ENCODE measurements at places on chromosomes 5 and 9.

- no peak for DNase-seq
These were observed 1.4 kb downstream of the SLC34A3 start for GRCh38 chr9:137232101-137232500.

DNA sequence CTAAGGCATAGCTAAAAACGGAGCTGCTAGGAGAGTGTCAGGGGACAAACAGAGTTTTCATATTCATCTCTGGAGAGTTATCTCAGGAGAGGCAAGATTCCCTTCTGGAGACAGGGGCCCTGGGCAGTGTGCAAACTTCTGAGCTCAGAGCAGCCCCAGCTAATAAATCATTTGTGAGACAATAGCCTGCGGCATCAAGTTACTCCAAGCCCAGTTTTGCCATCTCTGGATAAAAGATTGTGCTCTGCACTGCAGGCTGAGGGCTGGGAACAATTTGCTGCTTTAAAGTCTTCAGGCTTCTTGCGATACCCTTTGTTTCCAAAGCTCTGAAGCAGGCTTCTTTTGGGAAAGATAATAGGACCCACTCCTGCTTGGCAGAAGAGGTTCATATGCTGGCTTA lies 164.3 kb upstream of the BRINP1 start:
- DNase-seq = no peak

GRCh38 chr9:86598411-86599239 lies 244.4 kb upstream of the TUT7 start:
- no peak for DNase-seq

DNA sequence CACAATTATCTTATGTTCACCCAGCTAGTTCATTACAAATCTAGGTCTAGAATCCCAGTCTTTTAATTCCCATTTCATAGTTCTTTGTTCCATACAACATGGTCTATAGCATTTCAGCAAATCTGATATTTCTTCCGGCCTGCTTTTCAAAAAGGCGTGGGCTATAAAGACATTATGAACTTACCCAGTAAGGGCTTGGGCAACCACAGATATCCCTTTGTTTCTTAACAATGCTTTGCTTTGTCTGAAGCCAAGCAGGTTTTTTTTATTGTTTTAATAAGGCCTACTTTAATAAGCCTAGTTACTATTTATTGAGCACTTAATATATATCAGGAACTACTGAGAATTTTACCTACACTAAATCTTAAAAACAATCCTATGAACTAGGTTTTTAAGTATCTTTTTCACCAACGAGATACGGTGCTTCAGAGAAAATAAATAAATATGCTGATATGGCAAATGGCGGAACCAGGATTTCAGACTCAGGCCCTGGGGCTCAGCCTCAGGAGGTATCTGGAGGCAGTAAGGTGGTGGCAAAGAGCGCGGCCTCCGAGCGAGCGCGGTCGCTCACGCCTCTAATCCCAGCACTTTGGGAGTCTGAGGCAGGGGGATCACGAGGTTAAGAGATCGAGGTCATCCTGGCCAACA lies 29.7 kb downstream of the PCA3 start:
- DNase-seq = no peak

DNA sequence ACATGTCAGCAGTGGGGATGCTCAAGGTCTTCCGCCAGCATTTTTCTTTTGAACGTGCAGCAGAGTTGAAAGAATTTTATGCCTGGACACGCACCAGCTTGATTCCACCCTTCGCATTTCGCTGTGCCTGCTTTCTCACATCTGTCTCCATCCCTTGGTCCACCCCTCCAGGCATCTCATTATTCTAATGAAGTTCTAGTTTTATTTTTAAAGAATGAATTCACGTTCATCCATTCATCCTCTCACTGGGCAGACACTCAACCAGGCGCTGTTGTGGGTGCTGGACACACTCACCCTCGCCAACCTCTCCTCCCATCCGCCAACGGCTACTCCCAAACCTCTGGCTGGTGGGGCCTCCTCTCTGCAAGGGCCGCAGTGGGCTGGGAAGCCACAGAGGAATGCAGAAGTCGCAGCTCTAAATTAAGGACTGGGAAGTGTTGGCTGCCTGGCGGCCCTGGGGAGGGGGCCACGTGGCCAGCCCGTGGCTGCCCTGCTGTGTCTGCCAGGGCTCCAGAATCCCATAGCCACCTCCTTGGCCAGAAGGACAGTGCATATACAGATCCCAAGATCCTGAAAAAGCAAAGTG lies 6.7 kb downstream of the SUSD3 start:
- DNase-seq = no peak

GRCh38 chr5:2276101-2276500 lies 393.4 kb upstream of the IRX4 start:
- DNase-seq = no peak

GRCh38 chr5:170478306-170478705 lies 25.5 kb upstream of the KCNIP1 start:
- DNase-seq = no peak

DNA sequence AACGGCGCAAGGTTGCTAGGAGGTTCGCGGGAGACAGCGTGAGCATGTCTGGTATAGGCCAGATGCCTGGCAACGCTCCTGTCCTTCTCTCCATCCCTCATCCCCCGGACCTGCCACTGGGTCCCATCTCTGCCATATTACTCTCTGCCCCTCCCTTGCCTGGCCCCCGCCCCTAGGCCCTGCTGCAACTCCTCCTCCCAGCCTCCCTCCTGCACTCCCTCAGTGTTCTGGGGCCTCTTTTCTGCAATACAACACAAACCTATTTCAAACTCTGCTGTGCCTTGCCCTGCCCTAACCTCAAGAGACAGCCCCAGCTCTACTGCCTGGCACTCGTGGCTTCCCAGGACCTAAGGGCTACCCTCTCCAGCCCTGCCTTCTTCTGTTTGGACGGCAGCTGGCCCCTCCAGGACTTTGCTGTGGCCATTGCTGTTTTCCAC lies 8.9 kb upstream of the DBN1 start:
- DNase-seq = no peak

- DNase-seq = no peak
These were observed 158.5 kb downstream of the TRPM6 start for GRCh38 chr9:74729136-74729695.

DNA sequence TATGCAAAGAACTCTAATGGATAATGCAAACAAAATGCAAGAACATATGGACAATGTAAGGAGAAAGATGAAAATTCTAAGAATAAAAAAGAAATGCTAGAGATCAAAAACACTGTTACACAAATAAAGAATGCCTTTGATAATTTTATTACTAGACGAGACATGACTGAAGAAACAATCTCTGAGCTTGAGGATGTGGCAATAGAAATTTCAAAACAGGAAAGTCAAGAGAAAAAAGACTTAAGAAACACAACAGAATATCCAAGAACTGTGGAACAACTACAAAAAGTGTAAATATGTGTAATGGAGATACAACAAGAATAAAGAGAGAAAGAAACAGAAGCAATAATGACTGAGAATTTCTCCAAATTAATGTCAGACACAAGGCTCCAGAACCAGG lies 140.5 kb upstream of the ACOT12 start:
- DNase-seq = no peak

DNA sequence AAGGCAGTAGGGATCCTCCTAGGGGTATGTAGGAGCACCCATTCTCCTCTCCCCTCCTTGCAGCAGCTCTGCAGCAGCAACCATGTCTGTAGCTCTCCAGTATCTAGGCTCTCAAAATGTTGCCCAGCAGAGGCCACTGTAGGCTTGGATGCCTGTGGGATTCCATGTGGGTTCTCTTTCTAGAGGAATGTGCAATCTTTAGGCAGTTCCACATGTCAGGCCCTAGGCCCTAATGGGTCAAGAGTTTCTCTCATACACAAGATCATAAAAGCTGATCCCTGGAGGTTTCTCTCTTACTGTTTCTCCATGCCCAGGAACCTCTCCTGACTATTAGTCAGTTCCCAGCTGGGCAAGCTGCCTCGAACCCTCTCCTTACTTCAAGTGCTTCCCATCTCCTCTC lies 215.8 kb downstream of the FRMD3 start:
- no peak for DNase-seq

- DNase-seq = no peak
These were observed 200.2 kb downstream of the DAB2IP start for GRCh38 chr9:121851641-121852091.

DNA sequence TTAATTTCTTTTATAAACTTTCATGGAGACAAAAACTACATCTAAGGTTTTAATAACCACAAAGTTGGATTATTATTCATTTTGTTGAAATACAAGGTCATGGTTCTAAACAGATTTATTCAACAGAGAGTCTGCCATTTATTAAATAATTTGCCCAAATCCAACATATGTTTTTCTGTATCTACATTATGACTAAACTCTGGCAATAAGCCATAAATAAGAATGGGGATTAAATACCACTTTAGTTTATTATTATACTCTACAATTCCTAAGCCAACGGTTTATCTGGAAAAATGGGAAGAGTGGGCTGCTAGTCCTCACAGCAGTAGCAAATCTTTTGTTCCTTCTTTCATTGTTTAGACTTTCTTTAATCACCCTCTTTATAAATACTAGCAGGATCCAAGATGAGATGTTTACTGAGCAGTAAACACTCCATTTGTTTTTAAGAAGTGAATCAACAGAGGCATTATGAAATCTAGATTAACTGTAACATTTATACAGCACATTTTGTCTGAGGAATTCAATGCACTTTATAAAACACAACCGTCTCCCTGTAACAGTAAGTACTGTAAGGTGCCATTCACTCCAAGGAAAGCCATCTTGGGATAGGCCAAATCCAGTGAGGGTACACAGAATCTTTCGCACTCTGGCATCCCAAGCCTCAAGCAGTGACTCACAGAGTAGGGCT lies 89.7 kb downstream of the DROSHA start:
- no peak for DNase-seq

GRCh38 chr9:89025553-89025952 lies 34.3 kb downstream of the S1PR3 start:
- no peak for DNase-seq

- DNase-seq = no peak
These were observed 18.9 kb downstream of the SLC22A5 start for GRCh38 chr5:132388244-132389050.

GRCh38 chr5:134512661-134512999 lies 12.8 kb upstream of the JADE2 start:
- no peak for DNase-seq

- no peak for DNase-seq
These were observed 5.2 kb downstream of the SH3RF2 start for GRCh38 chr5:145941448-145942130.

DNA sequence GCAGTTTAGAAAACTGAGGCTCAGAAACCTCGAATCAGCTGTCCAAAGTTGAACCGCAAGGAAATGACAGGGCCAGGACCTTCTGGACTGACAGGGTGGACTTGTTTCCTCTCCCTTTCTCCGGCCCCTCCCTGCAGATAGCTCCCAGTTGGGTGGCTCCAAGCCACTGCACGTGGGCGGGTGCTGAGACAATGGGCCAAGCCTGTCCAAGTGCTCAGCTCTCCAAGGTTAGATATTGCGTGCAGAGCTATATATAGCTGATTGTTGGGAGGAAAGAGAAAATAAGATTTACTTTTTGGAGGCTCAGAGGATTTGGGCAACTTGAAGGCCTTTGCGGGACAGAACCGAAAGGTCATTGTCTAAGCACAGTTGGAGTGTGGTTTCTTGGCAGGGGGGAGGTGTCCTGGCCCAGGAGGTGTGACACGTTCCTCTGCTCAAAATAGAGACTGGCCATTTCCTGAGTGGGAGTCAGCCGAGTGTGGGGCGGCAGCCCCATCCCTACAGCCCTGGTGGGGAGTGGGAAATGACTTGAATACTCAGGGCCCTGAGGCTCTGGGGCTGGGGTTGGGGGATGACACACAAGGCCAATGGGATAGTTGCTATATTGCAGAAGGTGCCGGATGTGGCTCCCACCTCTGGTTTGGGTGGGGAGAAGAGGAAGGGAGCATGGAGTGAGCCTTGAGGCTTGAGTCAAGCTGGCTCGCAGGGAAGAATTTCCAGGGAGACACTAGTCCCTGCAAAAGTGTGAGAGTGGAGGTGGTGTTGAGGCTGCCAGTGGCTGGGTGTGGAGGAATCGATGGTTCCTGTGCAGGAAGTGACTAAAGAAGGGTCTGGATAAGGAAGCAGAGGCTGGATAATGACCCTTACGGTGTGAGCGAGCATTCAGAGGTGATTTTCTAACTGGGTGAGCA lies 44.4 kb upstream of the SMAD5 start:
- no peak for DNase-seq

GRCh38 chr9:83456226-83456625 lies 82.0 kb downstream of the FRMD3 start:
- DNase-seq = no peak

- DNase-seq = no peak
These were observed 3.5 kb upstream of the LRRC14B start for GRCh38 chr5:187617-188451.

- DNase-seq = no peak
These were observed 17.9 kb upstream of the NRARP start for GRCh38 chr9:137319739-137320551.

GRCh38 chr5:1055896-1056610 lies 47.5 kb downstream of the NKD2 start:
- no peak for DNase-seq

DNA sequence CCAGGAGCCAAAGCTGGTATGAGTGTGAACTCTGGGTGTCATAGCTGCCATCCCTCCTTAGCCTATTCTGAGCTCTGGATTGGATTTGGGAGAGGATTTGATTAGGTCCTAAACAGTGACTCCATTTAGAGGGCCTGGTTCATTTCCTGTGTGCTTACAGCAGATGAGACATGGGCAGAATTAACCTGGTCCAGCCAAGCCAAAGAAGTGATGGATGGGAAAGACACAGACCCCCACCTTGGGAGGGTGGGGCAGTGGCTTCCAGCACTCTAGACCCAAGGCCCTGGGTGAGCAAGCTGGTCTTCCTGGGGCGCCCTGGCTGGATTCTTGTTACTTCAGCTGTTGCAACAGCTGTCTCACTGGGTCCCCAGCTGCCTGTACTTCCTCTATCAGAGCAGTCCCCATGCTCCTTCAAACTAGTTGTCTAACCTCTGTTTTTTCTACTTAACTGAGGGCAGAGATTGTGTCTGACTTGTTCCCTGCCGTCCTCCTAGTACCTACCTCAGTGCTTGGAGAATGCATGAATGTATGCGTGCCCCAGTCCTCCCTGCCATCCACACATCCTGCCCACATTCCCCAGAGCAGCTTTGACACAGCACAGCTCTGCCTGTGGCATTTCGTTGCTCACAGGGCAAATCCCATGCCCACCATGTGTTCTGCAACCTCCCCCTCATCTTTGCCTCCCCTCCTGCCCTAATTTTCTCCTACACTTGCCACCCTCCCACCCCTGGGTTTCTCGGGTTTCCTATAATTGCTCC lies 115.9 kb downstream of the RGS3 start:
- DNase-seq = no peak

- no peak for DNase-seq
These were observed 28.6 kb downstream of the MARCHF3 start for GRCh38 chr5:127001621-127002296.

DNA sequence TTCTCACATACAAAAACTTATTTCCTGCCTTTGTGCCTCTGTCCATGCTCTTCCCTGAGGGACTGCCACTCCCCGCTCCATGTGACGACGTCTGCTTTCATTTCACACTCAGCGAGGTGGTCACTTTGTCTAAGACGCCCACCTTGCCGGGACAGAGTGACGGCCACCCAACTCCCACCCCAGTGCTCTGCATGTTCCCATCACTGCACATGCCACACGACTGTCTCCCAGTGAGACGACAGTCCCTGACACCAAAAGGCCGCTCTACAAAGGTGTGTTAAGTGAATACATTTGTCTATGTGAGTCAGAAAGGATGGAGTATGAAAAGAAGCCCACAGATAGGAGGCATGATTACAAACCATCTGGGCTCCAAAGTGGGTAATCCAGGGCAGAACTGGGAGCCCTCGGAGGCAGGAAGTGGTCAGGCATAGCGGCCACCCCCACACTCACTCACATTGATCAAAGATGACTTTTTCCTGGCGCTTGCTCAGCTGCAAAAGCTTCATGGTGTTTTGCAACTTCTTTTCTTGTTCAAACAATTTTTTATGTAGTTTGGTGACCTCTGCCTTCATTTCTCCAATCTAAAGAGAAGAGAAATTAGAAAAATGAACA lies 185.8 kb downstream of the CDK5RAP2 start:
- DNase-seq = no peak
